Heart right ventricle (tissue), 16 donors: ENCODE measurements at places on chromosomes 11 and 22. TPM values are rescaled to one million over a fixed set of nuclear protein-coding genes. Genes with fewer than 3 reads are reported as not detected.

DNA sequence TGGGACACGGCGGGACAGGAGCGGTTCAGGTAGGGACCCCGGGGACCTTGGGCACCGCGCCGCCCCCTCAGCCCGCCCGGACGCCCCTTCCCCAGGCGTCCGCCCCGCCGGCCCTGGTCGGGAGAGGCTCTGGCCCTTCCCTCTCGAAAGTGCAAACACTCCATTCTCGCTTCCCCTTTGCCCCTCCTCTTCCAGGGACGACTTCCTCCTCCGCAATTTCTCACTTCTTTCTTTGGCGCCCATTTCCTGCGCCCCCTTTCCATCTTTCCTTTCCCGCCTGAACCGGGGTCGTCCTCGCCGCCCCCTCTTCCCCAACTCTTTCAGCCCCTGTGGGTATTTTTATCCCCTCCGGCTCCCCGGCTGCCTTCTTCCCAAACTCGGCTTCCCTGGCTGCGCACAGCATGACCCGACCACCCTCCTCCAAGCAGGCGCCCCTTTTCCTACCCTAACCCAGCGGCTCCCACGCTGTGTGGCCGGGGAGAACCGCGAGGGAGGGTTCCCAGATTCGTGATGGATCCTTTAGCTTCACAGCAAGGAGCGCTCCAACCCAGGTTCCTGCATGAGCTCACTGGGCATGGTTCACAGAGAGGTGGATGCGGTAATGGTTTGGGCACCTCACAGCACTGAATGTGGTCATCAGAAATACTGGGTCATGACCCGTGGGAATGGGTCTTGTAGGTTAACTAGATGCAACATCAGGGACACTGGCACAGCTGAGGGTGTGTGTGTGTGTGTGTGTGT lies 689 bp downstream of the RAB39A start:
- peak; percentile 8 for DNase-seq
- peaks cover 33% of the 10 kb centered on the region for H3K27me3 ChIP-seq
- H3K36me3 ChIP-seq = no peaks in the 10 kb centered on the region
- H3K4me1 ChIP-seq = peaks cover 9% of the 10 kb centered on the region
- peak overlapping the region; percentile 14 for H3K27ac ChIP-seq

DNA sequence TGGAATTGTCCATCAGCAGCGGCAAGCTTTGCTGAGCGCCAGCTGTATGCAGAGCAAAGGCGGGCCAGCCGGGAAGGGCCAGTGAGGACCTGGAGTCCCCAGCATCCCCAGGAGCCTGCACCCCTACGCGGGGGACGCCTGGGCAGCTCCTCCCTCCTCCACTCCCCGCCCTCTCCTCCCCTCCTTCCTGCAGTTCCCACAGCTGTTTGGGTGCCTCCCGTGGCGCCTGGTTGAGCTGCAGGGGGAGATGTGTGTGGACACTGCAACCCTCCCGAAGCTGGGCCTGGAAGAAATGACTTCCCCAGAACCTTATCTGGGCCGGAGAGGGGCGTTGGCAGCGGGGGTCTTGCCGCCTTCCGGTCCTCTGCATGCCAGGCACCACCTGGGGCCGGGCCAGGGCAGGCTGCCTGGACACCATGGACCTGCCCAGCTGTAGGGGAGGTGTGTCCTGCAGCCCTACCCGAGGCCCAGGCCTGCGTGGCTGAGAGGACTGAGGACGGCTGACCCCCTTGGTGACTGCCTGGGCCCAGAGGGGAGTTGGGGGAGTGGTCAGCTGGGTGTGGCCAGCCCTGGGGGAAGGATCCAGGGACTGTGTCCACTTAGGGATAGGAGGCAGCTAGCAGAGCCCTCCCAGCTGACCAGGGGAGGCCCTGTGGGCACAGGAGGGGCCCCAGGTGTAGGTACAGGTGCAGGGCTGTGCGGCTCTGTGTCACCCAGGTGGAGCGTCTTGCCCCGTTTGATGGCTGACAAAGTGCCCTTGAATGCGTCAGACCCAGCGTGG lies 16.8 kb upstream of the MUC6 start:
- DNase-seq = peak; percentile 10
- H3K27ac ChIP-seq = no peak overlapping the region
- H3K4me3 ChIP-seq = no peak overlapping the region
- peaks cover 43% of the 10 kb centered on the region for H3K27me3 ChIP-seq
- peaks cover 5% of the 10 kb centered on the region for H3K4me1 ChIP-seq

DNA sequence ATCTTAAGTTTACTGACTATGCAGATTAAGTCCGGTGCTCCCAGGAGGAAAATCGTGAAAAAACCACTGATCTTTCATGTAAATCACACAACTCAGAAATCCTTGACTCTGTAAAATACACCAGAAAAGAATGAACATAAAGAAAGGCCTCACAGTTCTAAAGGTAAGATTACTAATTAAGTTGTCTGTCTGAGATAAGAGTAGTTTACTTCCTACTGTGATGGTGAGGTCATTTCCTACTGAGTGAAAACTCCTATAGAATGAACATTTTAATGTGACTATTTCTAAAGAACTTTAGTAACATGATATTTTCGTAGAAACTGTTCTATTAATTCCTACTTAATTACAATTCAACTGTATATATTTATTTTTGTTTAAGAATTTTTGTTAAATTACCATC lies 774.4 kb upstream of the CHORDC1 start:
- no peaks in the 10 kb centered on the region for H3K36me3 ChIP-seq
- no peaks in the 10 kb centered on the region for H3K27me3 ChIP-seq
- DNase-seq = no peak
- no peaks in the 10 kb centered on the region for H3K4me1 ChIP-seq
- H3K27ac ChIP-seq = no peak overlapping the region
- H3K4me3 ChIP-seq = no peak overlapping the region

DNA sequence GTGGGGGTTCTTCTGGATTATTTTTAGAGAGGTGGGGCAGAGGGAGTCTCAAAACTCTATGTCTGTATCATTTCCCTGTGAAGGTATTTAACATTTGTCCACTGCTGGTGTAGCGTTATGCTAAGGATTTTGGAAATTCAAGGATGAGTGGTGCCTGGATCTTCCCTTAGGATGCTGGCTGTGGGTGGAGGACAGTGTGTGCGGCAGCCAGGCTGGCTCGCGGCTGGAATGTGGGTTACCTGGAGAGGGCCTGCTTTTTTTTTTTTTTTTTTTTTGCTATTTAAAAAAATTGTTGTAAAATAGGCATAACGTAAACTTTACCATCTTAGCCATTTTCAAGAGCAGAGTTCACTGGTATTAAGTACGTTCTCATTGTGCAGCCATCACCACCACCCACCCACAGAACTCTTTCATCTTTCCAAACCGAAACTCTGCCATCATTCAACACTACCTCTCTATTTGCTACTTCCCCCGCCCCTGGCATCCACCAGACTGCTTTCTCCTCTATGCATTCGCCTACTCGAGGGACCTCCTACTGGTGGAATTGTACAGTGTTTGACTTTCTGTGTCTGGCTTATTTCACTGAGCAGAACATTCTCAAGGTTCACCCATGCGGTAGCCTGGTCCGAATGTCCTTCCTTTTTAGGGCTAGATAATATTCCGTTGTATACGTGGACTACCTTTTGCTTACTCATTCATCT lies 67.1 kb downstream of the PARVB start:
- H3K36me3 ChIP-seq = peaks cover 28% of the 10 kb centered on the region
- H3K4me3 ChIP-seq = no peak overlapping the region
- no peaks in the 10 kb centered on the region for H3K27me3 ChIP-seq
- DNase-seq = no peak
- no peak overlapping the region for H3K27ac ChIP-seq
- H3K4me1 ChIP-seq = peaks cover 16% of the 10 kb centered on the region

The ASCL3 gene
- not detected for total RNA-seq

The MPPED2 gene
- 10.4 TPM for total RNA-seq
